GM06990 (cell line): ENCODE measurements at places on chromosomes 12 and 14.
A peak's percentile ranks its signal among the peaks of the same experiment; 100 is the strongest.

DNA sequence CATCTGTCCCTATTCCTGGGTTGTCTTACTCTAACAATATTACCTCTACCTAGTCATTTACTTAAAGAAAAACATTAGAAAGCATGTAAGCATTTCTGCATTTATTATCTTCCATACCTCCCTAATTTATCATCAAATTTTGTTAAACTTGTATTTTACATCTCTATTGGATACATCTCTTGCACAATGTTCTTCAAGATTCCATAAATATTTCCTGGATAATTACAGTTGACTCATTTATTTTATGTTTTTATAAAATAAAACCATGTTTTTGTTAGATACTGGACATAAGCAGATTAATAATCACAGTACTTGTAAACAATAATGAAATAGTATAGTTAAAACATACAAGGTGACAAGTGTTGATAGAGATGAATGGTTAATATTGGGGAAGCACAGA is 209.0 kb downstream of the TMTC3 start:
- no peak for DNase-seq

GRCh38 chr12:99151744-99152143 is 495.8 kb upstream of the GARIN6 start:
- no peak for DNase-seq

GRCh38 chr12:34124608-34125007 is 102.3 kb downstream of the ALG10 start:
- no peak for DNase-seq

DNA sequence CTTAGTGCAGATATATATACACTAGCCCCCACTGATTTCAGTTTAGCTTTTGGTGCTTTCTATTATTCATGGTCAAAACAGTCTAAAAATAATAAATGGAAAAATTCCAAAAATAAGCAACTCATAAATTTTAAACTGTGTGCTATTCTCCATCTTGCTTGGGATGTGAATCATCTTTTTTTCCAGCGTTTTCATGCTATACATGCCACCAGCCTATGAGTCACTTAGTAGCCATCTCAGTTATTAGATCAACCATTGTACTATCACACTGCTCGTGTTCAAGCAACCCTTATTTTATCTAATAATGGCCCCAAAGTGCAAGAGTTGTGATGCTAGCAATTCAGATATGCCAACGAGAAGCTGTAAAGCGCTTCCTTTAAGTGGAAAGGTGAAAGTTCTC is 73.9 kb upstream of the KRR1 start:
- DNase-seq: no peak

GRCh38 chr14:105108516-105108864 is 43.3 kb upstream of the GPR132 start:
- DNase-seq: no peak

DNA sequence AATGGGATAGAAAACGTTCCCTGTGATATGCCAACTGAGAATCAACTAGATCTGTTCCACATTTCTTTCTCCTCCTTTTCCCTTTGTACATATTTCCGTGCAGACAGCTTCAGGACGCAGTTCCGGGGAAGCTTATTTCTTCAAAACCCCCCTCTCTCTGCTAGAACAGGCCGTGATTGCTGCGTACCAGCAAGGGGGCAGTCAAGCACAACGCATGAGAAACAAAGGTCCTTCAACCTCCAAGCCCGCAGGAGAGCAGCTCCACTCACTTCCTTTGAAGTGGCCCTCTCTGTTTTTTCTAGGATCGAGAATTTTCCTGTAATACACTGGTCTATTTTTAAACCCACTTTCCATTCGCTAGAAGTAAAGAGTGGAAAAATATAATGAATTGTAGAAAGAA is 80.8 kb downstream of the ZNF664 start:
- DNase-seq: no peak

DNA sequence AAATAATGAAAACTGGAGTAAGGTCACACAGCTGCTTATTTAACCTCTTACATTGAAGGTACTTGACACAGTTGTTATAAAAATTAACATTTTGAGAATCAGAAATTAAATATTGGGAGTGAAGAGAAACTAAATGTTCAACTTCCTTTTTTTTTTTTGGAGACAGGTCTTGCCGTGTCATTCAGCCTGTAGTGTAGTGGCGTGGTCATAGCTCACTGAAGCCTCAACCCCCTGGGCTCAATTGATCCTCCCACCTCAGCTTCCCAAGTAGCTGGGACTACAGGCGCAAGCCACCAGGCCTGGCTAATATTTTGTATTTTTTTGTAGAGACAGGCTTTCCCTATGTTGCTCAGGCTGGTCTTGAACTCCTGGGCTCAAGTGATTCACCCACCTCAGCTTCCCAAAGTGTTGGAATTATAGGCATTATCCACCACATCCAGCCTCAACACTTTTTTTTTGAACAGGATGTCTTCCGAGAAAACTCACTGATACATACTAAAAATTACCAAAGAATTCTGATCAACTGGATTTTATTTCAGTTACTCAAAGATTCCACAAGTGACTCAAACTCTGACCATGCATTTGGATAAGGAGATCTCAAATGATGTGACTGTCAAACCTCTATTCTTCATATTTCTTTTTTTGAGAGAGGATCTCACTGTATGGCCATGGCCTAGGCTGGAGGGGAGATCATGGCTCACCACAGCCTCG is 35.4 kb downstream of the SGPP1 start:
- no peak for DNase-seq

- DNase-seq: no peak
These were observed 227.9 kb downstream of the SLC25A21 start for GRCh38 chr14:36944307-36945010.

DNA sequence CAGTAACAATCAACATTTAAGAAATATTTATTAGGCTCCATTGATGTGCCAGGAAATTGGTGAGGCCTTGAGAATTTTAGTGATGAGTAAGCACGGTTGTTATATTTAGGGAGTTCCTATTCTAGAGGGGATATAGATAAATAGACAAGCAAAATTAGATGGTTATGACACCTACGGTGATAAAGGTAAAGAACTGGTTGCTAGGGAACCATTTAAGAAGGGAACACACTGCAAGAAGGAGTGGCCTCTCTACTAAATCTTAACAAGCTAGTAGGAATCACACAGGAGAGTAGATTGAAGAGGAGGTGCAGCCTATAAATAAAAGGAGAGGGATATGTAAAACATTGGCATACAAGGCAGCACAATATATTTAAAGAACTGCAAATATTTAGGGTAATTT is 155.2 kb downstream of the LRIG3 start:
- no peak for DNase-seq

DNA sequence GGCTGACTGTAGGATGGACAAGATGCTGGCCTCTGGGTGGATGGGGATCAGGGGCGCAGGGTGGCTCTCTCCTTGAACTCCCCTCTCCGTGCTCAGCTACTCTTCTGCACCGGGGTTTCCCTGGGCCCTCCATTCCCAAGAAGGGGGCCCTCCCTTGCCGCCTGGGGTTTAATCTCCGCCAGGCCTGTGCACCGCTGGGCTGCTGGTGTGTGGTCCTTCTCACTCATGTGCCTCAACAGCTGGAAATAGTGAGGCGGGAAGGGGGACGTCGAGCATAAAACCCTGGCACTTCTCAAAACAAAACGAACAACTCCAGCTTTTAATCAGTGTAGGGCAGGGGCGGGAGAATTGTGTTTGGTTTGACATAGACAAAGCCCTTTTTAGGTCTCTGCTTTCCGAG is 19.0 kb upstream of the SMOC1 start:
- no peak for DNase-seq

DNA sequence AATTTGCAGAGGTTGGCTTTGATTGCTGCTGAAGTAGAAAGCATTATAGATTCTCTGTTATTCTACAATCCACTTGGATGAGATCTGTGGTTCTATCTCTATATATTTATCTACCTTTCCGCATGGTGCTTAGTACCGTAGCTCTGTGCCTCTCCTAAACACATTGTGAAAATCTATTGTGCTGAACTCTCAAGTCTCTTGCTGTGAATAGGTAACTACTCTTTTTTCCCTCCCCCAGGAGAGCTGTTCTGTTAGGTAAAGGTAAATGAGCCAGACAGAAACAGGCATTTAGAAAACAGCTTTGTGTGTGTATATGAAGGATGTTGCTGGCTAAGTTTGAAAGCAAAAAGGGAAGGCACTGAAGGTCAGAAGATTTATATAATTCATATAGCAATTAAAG is 112.6 kb downstream of the BRMS1L start:
- DNase-seq: no peak

- no peak for DNase-seq
These were observed 199.0 kb downstream of the LRFN5 start for GRCh38 chr14:41805633-41806032.

GRCh38 chr12:25866586-25867378 is 91.7 kb upstream of the RASSF8 start:
- DNase-seq: no peak

- DNase-seq: no peak
These were observed 36.9 kb upstream of the KCNH3 start for GRCh38 chr12:49501895-49502294.

GRCh38 chr12:67792185-67792584 is 143.6 kb downstream of the DYRK2 start:
- no peak for DNase-seq

DNA sequence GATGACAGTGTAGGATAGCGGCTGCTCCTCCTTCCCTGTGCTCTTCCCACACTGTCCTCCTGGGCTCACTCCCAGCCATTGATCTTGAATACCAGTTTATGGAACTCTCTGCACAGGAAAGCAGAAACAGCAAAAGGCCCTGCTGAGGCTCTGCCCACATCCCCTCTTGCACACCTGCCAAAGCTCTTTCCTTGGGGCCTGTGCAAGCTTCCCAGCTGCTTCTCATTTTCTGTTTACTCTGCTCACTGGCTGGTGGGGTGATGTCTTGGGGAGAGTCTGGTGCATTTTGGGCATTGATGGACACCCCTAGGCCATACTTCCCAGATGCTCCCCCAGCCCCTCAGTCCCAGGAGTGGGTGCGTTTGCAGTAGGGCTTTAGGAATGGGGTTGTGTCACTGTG is 361.8 kb downstream of the TMEM121 start:
- DNase-seq: no peak

DNA sequence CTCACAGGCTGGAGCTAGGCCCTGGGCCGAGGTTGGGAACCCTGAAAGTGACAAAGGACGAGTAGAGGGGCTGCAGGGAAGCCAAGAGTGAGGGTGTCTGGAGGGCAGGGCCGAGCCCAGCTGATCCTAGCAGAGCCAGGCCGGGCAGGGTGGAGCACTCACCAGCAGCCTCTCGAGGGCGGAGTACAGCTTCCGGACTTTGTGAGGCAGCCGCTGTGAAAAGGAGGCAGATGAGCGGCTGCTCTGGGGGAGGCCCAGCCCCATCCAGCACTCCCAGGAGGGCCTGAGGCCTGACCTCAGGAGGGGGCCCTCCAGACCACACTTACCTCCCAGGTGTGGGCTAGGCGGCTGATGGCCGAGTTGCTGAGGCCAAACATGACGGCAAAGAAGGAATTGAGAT is 14.7 kb upstream of the ENDOU start:
- peak; percentile 65 for DNase-seq

GRCh38 chr12:14366209-14367039 is 942 bp downstream of the ATF7IP start:
- DNase-seq: no peak

GRCh38 chr12:57451233-57451778 is 3.8 kb upstream of the INHBE start:
- DNase-seq: no peak

DNA sequence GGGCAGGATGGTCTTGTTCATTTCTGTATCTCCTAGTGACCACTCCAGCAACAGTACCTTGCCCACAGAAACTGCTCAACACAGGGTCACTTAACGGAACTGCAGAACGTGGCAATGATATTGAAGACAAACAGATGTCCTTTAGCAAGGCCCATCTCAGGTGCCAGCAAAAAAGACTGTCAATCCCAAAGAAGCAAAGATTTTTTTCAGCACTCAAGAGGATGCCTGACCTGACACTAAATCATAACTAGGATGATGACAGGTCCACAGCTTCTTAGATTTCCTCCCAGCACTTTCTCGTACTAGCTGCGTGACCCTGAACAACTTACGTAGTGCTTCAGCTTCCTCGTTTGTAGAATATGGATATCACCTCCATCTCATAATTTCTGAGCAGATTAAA is 39.4 kb downstream of the ATP2B1 start:
- DNase-seq: no peak

DNA sequence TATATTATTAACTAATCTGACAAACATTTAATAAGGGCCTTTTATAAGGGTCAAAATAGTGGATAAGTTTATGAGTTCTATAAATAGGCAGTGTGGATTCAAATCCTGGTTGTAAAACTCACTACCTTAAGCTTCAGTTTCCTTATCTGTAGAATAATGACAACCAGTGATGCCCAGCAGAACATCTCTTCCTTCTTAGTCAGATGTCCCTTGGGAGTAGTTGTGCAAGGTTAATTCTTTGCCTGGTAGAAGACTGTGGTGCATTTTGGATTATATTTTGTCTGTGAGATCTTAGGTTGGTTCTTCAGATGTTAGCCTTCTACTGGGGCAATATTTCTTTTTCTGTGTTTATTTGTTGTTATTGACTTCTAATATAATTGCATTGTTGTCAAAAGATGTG is 59.5 kb downstream of the ARID2 start:
- DNase-seq: no peak

GRCh38 chr12:45584336-45584735 is 145.2 kb upstream of the ARID2 start:
- DNase-seq: no peak
